ENCODE measurements at places on chromosomes 2 and 18.

GRCh38 chr2:191501561-191502168, 176.3 kb upstream of the NABP1 start:
- DNase-seq = peak; percentile 35

- DNase-seq = peak; percentile 12
Measured at GRCh38 chr2:11305958-11306357, 38.5 kb downstream of the ROCK2 start.

- no peak for DNase-seq
Measured at GRCh38 chr2:57809230-57809629, 237.4 kb upstream of the VRK2 start.

- DNase-seq = no peak
Measured at GRCh38 chr2:157438863-157439823, 4.7 kb downstream of the CYTIP start.

DNA sequence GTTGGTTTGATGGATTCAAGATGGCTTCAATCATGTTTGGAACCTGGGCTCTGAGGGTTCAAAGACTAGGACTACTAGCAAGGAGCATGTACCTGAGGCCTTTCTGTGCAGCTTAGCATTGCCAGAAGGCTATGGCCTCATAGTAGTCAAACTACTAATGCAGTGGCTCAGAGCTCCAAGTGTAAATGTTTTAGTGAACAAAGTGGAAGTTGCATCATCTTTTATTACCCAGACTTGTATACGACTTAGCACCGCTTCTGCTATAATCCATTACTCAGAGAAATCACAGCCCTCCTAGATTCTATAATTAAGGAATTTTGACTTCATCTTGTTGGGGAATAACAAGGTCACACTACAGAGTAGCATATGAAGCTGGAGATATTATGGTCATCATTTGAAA, 210.5 kb downstream of the ERBB4 start:
- DNase-seq = no peak

Data from foreskin keratinocyte (primary cell).